COLO829 (cell line): ENCODE measurements at places on chromosomes 4 and X.

GRCh38 chr4:113404167-113404571, 354.7 kb downstream of the ANK2 start:
- DNase-seq: no peak

DNA sequence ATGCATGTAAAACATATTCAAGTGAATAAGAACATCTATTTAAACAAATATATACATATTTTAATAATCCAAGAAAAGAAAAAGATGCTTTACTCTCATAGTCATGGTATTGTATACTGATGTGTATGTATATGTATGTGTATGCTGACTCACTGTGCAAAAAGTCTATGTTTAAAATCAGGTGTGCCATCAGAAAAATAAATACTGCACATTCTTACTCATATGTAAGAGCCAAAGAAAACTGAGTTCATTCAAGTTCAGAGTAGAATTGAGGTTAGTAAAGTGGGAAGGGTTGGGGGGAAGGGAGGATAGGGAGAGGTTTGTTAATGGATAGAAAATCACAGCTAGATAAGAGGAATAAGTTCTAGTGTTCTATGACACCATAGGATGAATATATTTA, 403.9 kb upstream of the SMIM31 start:
- DNase-seq: no peak

DNA sequence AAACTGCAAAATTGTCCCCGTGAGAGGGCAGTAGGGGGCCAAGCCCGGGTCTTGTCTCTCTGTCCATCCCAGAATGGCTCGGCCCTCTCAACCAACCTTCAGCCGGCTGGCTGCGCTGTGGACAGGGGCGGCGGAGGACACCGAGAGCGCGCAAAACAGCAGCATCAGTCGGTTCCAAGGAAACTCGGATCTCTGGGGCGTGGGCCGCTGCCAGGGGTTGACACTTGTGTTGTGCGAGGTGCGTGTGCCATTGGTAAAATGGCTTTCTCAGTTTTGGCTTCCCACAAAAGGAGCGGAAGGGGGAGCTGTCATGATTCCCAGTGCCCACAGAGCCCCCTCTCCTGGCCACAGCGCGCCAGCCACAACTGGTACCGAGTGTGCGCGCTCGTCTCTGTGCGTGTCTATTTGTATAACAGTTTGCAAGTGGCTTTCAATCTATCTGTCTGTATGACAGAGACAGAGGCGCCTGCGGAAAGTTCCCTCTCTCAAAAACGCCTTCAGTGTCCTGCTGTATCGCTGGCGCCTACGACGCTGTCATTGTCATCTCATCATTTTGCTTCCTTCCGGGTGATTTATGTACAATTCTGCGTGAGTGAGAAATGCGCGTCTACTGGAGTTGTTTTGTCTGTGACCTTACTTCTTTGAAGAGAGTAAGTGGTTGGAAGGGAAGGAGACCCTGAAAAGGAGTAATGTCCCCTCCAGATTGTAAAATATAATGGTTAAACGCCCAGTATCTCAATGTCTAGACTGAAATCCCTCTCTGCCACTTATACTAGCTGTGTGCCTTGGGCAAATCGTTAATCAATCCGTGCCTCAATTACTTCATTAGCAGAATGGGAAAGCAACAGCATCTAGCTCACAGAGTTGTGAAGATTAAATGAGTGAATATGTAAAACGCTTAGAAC, 1.8 kb downstream of the DKK2 start:
- no peak for DNase-seq

DNA sequence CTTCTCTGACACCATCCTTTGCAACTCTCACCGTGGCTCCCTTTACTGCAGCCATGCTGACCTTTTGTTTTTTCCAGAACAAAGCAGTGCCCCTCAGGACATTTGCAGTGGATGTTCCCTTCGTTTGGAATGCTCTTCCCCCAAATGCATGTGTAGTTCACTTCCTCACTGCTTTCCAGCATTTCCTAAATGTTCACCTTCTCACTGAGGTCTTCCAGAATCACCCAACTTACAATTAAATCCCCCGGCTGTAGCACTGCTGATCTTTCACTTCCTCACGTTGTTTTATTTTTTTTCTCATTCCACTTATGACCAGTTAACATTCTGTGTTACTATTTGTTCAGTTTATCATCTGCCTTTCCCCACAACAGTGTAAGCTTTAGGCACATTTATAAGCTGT, 73.1 kb downstream of the GASK1B start:
- no peak for DNase-seq

DNA sequence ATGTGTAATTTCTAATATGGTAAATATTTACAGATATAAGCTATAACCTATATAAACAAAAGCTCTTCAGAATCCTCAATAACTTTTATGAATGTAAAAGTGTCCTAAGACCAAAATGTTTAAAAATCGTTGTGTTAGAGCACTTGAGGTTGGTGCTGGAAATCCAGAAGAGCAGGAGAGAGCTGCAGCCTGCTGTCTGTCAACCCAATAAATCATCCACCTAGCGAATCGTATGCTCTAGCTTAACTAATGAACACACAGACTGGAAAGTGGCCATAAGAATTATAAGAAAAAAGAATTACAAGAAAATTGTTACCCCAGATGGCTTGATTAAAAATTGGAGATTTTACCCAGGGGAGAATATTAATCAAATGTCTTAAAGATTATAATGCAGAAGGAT, 17.0 kb downstream of the CFAP97 start:
- DNase-seq: no peak

DNA sequence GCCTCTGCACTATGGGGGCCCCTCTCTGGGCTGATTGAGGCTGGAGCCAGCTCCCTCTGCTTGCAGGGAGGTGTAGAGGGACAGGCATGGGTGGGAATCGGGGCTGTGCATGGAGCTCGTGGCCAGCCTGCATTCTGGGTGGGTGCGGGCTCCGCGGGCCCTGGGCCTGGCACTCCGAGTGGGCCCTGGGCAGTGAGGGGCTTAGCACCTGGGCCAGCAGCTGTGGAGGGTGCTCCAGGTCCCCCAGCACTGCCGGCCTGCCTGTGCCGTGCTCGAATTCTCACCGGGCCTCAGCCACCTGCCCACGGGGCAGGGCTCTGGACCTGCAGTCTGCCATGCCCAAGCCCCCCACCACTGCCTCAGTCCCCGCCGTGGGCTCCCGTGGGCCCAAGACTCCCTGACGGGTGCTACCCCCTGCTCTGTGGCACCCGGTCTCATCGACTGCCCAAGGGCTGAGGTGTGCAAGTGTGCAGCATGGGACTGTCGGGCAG, 681.2 kb downstream of the PDHA2 start:
- no peak for DNase-seq

- DNase-seq: no peak
Observed at GRCh38 chr4:2958446-2958845, 4.8 kb downstream of the NOP14 start.

DNA sequence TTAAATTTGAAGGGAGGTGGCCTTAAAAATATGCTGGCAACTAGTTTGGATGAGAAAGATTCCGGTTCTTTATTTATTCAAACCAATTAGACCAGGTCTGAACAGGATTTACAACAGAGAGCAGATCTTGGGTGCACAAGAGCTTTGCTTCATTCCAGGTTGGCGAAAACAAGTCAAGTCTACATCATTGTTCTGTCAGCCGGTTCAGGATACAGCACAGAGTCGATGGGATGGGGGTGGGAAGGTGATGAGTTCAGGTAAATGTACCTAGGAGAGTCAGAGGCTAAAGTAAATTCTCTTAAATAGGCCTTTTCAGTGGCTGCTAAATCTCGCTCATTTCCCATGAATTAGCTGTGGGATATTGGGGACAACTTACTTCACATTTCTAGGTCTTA, 882 bp upstream of the STIM2 start:
- DNase-seq: no peak

GRCh38 chr4:72302981-72303704, 265.9 kb downstream of the ADAMTS3 start:
- peak; percentile 32 for DNase-seq

GRCh38 chr4:38069271-38069760, 109.1 kb downstream of the PTTG2 start:
- DNase-seq: peak; percentile 55

GRCh38 chr4:87465739-87466366, 43.5 kb downstream of the NUDT9 start:
- peak; percentile 50 for DNase-seq

GRCh38 chr4:175071123-175071522, 153.0 kb downstream of the ADAM29 start:
- DNase-seq: no peak

- DNase-seq: no peak
Observed at GRCh38 chr4:23909671-23910070, 19.8 kb upstream of the PPARGC1A start.

- DNase-seq: no peak
Observed at GRCh38 chrX:96997196-96997595, 113.5 kb downstream of the RPA4 start.

GRCh38 chrX:16695079-16695676, 17.3 kb downstream of the CTPS2 start:
- no peak for DNase-seq

- no peak for DNase-seq
Observed at GRCh38 chrX:7069556-7069955, 78.0 kb upstream of the STS start.

DNA sequence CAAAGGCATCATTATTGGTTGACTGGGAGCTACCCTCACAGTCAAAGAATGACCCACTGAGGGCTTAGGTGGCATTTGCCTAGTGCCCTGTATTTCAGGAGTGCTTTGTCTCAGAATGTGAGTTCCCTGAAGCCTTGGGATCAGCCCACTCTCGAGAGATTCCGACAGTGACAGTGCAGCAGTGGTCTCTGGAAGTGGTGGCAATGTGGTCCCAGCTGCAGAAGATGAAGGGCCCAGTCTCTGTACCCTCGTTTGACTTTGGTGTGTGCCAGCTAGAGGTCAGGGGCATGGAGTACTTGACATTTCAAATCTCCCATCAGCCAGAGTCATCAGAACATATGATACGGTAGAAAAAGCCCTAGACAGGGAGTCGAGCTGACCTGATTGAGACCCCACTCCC, 153.7 kb downstream of the EFNB1 start:
- DNase-seq: no peak

DNA sequence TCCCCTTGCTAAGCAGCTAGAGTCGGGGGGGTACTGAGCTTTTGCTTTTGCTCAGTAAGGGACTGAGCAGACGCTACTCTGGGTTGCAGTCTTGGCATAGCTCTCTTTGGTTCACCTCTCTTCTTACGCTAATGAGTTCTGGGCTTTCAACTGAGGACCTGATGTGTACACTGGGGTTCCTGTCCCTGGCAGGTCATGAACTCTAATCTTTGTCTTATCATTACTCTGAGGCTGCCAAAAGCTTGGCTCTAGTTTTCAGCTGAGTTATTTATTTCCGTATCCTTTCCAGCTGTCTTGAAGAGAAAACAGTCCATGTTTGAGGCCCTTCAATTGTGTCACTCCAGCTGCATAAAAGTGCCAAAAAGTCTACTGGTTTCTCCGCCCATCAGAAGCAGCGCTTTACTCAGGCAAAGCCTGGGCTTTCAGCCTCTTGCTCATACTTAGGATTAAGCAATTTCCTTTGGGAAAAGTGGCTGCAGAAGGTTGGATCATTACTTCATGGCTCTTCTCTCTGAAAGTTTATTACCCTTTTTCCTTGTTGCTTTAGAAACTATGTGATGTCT, 121.0 kb upstream of the STOX2 start:
- DNase-seq: no peak

DNA sequence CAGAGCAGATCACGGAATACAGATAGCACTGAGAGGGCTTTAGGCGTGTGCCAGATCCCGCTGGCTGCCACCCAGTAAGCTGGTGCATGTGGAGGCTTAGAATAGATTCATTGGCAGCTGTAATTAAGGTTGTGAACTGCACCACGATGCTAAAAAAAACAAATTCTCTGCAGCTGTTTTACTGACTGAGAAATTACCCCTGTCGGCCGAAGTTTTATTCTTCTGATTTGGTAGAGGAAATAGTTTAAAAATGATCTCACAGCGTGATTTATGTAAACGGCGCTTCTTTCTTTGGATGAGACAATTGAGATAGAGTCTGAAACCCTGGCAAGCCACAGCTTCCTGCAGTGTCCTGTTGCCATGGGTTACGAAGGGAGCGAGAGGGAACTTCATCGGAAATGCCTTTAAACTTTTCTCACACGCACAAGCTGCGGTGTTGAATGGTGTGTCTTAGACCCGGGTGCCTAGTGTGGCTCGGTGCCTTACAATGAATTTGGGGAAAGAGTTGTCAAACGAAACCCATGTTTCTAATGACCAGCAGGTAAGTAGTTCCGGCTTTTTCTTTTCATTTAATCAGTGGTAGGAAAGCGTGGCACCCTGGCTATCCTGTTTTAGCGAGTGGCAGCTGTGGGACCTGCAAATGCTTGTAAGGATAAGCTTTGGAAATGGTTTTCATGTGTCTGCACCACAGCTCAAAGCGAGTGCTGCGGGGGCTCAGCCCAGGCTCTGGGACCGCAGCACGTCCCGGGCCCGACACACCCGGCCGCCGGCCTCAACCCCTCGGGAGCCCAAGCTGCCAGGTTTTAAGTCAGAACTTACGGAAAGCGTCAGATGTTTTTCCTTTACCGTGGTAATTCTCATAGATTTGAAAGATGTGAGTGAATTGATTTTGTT, 71.7 kb upstream of the HGFAC start:
- no peak for DNase-seq

DNA sequence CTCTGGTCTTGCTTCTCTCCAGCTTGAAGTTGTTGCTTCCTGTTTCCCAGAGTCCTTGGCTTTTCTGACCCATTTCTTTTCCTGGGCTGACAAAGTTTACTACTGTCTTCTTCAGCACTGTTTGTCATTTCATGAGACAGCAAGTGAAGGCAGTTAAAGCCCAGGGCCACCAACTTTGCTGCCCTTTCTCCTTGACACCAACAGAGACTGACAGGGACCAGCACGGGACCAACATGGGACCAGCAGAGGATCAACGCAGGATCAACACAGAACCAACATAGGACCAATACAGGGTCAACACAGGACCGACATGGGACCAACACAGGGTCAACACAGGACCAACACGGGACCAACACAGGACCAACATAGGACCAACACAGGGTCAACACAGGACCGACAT, 34.9 kb downstream of the RNF212 start:
- no peak for DNase-seq

DNA sequence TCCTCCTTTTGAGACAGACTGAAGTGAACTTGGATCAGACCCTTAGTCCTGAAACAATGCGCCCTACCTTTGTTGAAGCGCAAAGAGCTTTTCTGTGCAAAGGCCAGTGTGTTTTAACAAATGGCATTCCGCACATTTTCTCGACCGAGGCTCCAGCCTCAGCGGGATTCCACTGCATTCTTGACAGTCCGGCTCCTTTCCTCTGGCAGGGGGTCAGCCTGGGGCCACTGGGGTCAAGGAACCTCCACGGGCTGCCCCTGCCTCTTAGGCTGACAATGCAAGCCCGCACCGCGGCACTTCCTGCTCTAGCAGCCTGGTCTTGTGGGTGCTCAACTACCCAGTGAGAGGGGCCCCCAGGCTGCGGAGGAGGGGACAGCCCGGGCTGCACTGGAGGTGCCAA, 47.2 kb upstream of the TFDP3 start:
- no peak for DNase-seq

- DNase-seq: no peak
Observed at GRCh38 chr4:114115526-114115925, 136.1 kb upstream of the ARSJ start.

- no peak for DNase-seq
Observed at GRCh38 chr4:110216129-110216528, 17.7 kb upstream of the ELOVL6 start.

- DNase-seq: no peak
Observed at GRCh38 chrX:80807606-80807991, 2.1 kb downstream of the BRWD3 start.

- no peak for DNase-seq
Observed at GRCh38 chrX:130688360-130688759, 214.6 kb downstream of the ENOX2 start.

- DNase-seq: no peak
Observed at GRCh38 chr4:55793479-55793878, 26.1 kb upstream of the EXOC1L start.

GRCh38 chrX:120790118-120790517, 85.5 kb downstream of the CT47B1 start:
- peak; percentile 45 for DNase-seq
